ENCODE measurements at places on chromosomes 7 and 10.

DNA sequence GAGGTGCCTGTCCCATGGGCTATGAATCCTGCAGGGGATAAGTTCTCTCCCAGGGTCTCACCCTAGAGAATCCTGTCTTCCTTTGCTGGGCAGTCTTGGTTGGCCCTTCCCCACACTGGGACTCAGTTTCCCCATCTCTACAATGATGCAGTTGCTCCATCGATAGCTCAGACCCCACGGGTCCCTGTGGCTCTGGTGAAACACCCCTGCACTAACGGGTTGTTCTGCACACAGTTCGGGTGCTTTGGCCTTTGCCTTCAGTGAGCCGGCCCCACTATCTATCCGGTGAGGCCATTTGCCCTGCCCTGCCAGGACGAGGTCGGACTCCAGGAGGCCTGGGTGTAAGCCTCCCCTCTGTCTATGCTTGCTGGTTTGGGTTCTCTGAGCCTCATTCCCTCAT, 76.5 kb upstream of the PCBD1 start:
- DNase-seq: no peak

- no peak for DNase-seq
Observed at GRCh38 chr10:33187427-33187999, 147.0 kb downstream of the NRP1 start.

GRCh38 chr10:119005362-119006043, 24.0 kb upstream of the NANOS1 start:
- no peak for DNase-seq

DNA sequence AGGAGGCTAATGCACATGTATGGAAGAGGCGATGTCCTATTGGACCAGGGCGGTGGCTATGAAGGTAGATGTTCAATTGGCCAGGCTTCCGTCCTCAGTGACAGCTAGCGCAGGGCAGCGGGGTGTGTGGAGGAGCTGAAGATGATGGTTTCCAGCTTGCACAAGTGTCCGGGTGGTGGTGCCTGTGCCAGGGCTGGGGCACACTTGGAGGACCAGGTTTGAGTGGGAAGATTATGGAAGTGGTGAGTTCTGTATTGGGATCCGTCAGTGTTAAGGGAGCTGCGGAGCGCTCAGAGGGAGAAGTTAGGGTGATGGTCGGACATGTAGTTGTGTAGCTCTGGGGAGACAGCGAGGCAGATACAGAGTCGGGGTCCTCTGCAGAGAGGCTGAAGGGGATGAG, 8.5 kb upstream of the TBL2 start:
- no peak for DNase-seq

GRCh38 chr10:99700649-99701048, 31.3 kb downstream of the COX15 start:
- no peak for DNase-seq

DNA sequence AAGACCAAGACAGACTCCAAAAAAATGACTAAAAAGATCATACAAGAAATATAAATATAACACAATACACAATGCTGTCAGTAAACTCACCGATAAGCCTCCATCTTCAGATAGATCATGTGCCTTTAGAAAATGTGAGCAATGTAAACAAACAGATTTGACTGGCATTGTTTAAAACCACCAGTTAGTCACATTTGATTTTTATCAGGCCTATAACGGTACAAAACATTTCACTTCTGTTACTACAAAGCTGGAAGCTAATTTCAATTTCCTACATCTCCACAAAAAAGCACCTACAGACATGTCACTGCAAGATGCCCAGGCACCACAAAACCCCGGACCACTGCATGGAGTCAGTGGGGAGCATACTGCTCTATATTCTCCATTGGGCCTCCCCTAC, 18.9 kb downstream of the SGMS1 start:
- no peak for DNase-seq

DNA sequence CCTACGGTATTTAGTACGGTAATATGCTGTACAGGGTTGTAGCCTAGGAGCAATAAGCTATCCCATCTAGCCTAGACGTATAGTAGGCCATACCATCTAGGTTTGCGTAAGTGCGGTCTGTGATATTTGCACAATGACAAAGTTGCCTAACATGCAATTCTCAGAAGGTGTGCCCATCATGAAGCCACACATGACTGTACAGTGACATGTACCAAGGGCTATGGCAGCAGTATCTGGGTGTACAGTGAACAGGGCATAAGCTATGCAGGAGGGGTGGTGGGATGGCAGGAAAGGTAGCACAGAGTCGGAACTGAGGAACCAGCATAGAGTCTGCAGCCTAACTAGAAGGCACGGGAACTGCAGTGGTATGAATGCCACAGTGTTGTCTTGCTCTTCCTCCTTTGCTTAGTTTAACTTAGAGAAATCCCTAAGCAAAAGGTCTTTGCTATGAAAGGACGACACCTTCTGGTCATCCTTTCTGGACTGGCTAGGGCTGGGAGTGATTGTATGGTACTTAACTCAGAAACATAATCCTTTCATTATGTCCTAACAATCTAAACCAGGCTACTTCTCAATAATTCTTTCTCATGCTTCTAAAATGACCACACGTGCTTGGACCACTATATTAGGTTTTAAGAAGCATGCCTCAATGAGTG, 93.5 kb downstream of the DYNC1I1 start:
- peak; percentile 15 for DNase-seq

DNA sequence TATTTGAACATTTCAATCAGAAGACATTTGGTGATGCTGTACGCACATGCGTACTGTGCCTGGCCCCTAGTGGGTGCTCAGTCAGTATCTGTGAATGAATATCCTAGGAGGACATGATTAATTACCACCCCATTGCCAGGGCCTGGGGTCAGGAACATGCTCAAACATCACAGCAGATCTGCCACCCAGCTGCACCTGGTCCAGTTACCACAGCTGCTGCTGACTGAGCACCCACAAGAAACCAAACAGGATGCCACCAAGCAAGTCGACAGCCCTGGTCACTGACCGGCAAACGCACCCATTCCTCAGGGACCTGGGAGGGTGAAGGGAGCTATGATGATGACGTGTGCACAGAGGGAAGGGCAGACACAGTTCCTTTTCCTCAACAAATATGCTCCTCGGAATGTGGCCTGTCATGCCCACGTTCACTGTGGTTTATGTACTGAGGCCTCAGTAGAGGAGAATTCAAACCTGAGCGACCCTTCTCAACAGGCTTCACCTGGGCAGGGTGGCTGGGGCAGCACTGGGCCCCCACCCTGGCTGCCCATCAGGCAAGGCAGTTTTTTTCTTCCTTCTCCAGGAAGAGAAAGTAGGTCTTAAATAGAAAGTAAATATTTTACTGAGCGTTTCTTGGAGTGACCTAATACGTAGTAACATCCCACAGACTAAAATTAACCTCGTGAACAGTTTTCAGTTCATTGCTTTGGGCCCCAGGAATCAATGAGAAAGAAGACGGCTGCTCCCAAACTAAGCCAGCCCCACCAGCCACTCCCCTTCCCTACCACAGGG, 13.4 kb downstream of the CTBP2 start:
- DNase-seq: no peak

- no peak for DNase-seq
Observed at GRCh38 chr10:50576245-50576815, 47.4 kb downstream of the SGMS1 start.

DNA sequence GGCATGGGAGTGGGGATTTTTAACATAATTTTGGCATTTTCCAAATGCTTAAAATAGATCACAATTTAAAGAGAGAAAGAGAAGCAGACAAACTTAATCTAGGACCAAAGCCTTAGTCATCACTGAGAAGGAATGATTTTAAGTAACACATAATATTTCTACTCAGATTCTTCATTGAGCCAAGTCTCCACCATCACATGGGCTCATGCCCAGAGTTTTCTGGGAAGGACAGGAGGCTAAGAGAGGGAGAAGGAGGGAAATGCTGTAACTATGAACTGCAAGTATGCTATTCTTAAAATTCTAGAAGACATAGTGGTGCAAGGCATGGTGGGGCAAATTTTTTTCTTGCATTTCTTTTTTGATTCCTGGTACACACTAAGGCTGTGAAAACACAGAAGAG, 23.8 kb upstream of the UBE2D1 start:
- no peak for DNase-seq

GRCh38 chr7:2013381-2014311, 219.1 kb downstream of the MAD1L1 start:
- DNase-seq: no peak

GRCh38 chr7:32489788-32490126, 423 bp downstream of the LSM5 start:
- no peak for DNase-seq

DNA sequence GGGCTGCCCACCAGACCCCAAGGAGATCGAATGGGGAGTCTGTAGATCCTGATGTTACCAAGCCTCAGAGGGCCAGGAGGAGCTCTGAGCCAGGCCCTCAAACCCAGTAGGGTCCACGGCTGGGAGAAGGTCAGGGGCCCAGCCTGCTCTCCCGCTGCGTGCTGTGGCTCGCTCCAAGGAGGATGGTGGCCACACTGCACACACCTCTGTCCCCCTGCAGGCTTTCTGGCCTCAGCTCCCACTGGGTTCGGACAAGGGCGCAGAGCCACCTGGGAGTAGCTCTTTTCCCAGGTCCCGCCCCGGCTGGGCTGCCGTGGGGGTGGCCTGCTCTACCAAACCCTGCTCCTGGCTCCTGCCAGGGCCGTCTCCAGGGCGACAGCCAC, 175.8 kb downstream of the ZNF248 start:
- DNase-seq: no peak

DNA sequence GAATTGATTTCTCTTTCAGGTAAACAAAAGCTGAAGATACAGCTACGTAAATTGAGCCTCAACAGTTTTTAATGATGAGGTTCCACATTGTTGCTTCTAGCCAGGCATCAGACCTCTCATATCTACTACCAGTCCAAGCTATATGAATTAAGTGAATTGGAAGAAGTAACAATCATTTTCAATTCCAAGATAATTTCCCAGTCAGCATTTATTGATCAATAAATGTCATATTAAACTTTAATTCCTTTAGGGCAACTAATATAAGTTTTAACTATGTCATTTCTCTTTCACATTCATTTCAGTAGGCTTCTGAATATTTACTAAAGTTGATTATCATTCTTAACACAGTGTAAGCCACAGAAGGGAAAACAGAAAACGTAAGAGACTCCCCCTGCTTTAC, 1413.7 kb upstream of the CELF2 start:
- DNase-seq: no peak

DNA sequence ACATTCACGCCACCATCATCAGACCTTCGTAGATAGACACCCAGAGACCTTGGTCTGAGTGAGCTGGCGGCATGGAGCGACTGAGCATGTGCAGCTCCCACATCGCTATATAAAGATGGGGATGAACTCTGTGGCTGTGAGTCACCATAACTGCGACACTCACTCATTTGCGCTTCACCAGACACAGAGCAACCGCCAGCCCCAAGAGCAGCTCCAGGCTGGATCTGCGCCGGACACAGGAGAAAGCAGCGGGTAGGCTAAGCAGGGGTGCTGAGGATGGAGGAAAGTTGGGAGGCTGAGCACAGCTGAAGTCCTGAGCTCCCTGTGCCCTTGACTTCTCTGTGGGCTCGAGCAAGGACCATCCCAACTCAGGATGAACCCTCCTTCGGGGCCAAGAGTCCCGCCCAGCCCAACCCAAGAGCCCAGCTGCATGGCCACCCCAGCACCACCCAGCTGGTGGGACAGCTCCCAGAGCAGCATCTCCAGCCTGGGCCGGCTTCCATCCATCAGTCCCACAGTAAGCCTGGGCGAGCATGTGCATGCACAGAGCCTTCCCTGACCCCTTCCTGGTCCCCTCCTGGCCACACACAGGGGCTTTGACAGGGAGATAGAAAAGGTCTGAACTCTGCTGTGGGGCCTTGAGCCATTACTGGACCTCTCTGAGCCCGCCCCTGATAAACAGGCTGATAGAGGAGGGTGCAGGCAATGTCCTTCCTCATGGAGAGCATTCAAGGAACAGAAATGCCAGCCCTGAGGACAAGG, at the start of gene OPN4:
OPN4 (plus strand) TSS at position 137 of the 762 bp plus-strand sequence; CDS start at position 374, 237 bp downstream.
- DNase-seq: no peak

GRCh38 chr10:11215471-11215870, 197.8 kb downstream of the CELF2 start:
- DNase-seq: no peak

GRCh38 chr10:21336476-21337170, 188.9 kb downstream of the SKIDA1 start:
- no peak for DNase-seq

DNA sequence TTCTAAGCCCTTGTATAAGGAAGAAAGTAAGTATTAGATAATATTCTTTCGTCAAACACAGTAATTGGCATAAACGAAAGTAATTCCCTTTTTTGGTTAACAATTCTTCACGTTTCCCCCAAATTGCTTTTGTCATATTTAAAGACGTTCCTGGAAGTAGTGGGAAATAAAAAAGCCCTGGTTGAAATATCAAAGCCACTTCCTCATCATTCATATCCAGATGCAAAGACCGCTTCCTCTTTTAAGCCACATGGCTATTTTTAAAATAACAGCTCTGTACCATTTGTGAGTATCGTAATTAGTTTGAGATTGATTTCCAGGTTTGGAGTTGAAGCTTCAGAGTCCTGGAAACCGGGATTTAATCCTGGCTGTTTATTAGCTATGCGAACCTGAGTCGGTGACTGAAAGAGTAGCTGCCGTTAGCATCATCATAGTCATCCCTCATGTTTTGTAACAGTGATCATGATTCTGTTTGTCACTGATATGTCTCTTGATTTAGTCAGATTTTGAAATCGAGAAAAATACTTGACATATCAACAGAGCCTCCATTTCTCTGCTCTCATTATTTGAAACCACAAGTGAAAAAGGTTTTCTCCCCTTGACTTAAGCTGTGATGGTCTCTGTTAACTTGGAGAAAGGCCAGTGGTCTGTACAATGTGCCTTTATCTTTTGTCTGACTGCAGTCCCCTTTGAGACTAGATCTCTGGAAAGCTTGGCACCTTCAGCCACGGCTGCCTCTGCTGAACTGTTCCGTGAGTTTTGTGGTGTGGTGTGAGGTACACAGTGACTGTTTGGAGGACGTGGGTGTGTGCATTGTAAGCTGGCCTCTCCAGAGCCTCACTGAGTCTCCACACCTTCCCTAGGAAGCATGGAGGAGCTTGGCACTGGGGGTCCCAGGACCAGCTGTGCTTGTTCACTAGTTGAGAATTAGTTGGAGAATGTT, 18.1 kb downstream of the OPTN start:
- peak; percentile 19 for DNase-seq

DNA sequence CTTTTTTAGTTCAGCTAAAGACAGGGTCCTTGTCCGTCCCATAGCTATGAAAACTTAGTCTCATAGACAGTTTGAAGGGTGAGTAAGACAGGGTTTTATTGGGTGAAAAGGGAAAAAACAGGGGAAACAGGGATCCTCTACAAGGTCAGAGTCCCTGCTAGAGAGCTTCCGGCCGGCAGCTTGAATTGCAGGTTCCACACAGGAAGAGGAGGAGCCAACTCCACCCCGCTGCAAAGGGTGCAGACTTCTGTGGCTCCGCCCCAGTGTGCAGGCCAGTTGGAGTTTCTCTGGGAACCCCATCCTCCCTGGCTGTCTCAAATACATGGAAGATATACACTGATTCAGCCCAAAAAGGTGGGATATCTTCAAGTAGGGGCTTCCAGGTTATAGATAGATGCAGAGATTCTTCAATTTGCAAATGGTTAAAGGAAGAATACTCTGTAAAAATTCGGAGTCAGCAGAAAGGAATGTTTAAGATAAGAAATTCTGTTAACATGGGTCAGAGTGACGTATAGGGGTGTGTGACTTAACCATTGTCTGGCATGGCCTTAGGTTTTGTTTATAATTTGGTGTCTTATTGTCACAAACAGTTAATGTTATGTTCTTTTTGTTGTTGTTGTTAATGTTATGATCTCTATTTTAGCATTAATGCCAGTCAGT, 34.6 kb upstream of the HECW1 start:
- DNase-seq: no peak

- no peak for DNase-seq
Observed at GRCh38 chr7:42722716-42723115, 189.2 kb downstream of the C7orf25 start.

GRCh38 chr10:811379-812175, 119.9 kb downstream of the LARP4B start:
- no peak for DNase-seq
